Activated T-cell treated with anti-CD3 and anti-CD28 coated beads for 48 hours (primary cell): ENCODE measurements at places on chromosomes 6 and 20.

GRCh38 chr6:73519926-73520687 is 725 bp downstream of the EEF1A1 start:
- DNase-seq = peak; percentile 71

DNA sequence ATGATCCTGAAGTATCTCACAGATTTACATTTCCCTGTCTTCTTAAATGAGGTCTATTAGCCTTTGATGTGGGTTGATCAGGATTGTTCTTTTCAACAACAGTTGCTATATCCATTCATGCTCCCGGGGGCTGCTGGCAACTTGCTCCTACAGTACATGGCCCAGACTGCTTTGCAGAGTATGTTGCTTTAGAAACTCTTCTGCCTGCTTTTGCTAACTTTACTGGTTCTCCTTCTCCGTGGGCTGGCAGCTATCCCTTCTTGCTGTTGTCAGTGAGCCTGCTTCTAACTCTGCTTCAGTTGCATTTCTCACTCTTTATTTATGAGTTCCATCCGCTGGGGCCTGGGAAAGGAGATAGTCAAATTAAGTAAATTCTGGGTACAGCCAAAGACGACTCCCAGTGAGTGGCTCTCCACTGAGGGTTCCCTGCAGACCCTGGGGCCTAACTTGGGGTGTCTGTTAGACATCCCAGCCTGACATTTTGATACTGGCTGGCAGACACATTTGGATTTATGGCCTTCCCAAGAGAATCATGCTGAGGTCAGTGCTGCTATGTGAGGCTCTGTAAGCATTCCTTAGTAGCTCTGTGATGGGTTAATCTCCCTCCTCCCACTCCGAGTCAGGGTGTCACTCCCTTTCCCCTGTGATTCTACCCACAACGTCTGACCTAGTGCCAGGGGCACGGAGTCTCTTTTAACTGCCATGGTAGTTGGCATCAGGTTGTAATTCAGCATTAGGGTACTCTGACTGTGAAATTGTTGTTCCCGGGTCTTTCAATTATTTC is 73.6 kb downstream of the SLX4IP start:
- no peak for DNase-seq

GRCh38 chr6:144063744-144064401 is 31.5 kb downstream of the SF3B5 start:
- DNase-seq = peak; percentile 86

DNA sequence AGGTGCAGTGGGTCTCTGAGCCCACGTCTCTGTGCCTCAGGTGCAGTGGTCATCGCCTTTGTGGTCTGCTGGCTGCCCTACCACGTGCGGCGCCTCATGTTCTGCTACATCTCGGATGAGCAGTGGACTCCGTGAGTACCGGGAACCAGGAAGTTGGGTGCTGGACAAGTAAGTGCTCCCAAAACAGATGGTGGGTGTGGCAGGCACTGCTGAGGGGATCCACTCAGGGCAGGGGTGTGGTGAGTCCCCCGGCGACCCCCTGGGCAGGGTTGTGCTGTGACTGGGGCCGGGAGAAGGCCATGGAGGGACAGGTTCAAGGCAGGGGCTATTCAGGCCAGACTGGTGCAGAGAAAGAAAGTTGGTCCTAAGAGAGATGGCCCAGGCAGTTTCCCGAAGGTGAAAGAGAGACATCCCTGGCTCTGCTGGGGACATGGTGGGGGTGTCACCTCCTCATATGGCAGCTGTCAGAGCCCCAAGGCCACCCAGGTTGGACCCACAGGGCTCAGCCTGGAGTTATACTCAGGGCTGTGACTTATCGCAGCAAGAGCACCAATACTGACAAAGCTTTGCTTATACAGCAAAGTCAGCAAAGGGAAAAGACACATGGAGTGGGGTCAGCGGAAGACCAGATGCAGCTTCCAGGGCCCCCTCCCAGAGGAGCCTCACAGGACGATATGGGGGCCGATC is 37.9 kb upstream of the MRGBP start:
- no peak for DNase-seq
